ENCODE measurements at places on chromosomes 11 and 22. TPM values are rescaled to one million over a fixed set of nuclear protein-coding genes. Genes with fewer than 3 reads are reported as not detected.

IGF2 gene
- total RNA-seq, result 27.0 TPM

HBG2 gene
- total RNA-seq, result not detected

GRCh38 chr11:67354075-67355022 is 1.0 kb upstream of the POLD4 start:
- DNase-seq, result peak; percentile 61

DNHD1 gene
- 20.3 TPM for total RNA-seq

FGF4 gene
- not detected for total RNA-seq

CRACR2B gene
- total RNA-seq, result 2.3 TPM

- no peak for DNase-seq
Measured at GRCh38 chr11:86954269-86955110, 705 bp downstream of the FZD4 start.

GRCh38 chr11:75031224-75031753 is 42.6 kb downstream of the NEU3 start:
- DNase-seq, result no peak

DNA sequence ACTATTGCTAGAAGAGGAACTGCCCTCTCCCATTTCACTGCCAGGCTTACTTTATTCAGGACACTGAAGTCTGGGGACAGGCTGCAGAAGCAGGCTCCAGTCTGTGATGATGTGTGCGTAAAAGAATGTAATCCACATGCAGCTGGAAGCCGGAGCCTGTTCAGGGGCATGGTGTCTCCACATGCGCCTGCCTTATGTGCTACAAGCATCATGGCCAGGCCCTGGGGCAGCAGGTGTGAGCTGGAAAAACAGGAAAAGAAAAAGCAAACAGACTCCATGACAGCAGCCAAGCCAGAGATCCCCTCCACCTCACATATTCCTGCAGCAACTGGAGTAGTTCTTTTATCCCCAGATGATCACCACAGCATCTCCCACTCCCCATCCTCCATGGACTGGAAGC is 33.4 kb downstream of the ARFGAP2 start:
- DNase-seq, result no peak

DNA sequence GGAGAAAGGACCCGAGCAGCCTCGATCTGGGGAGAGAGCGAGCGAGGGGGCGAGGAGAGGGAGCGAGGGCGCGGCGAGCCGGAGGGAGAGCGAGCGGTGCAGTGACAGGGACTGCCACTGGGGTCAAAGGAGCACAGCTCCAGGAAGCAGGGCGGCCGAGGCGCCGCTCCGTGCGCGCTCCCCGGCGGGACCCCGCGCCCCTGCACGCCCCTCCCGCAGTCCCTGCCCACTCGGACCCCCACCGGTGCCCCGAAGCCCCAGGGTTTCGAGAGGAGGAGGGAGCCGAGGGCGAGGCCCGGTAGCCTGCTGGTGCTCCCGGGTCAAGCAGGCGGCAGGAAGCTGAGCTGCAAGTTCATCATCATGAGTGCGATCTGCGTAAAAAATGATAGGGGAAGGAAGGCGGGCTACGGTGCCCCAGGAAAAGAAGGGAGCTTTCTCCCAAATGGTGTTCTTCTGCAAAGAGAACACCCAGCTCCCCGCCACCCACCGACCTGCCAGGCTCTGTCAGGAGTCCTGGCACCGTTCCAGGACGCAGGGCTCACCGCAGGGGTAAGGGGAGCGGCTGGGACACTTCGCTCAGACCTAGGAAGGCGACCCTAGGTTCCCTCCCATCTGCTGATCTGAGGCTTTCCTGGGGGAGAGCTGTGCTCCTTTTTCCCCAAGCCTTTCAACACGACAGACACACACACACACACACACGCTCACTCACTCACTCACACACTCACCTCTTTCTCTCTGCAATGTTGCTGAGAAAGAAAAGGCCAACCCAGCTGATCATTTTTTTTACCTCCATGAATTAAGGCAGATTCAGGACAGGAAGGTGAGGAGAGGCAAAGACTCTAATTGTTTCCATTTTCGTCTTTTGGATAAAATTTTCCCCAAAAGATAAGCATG is at the start of gene MPPED2:
Gene MPPED2, minus strand, starts transcription at position 103 of the 894 bp plus-strand sequence. CDS start 5,980 bp downstream, outside the sequence.
- DNase-seq, result peak; percentile 9

- DNase-seq, result no peak
Measured at GRCh38 chr22:17106161-17106784, 14.9 kb downstream of the TMEM121B start.

DNA sequence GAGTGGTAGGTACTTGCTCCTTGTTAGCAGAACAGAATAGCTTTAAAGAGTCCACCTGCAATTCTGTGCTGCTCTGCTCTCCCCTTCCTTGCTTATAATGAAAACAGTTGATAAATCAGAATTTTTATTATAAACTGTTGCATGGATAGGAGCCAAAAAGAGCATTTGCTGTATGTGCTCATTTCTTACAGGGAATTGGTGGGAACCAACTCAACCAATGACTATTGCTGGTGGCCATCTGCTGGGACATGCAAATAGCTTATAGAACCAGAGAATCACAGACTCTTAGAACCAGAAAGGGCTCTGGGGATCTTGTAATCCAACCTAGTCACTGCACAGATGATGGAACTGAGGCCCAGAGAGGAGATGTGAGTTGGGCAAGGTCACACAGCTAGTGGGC is 43.1 kb upstream of the NECTIN1 start:
- no peak for DNase-seq

DNA sequence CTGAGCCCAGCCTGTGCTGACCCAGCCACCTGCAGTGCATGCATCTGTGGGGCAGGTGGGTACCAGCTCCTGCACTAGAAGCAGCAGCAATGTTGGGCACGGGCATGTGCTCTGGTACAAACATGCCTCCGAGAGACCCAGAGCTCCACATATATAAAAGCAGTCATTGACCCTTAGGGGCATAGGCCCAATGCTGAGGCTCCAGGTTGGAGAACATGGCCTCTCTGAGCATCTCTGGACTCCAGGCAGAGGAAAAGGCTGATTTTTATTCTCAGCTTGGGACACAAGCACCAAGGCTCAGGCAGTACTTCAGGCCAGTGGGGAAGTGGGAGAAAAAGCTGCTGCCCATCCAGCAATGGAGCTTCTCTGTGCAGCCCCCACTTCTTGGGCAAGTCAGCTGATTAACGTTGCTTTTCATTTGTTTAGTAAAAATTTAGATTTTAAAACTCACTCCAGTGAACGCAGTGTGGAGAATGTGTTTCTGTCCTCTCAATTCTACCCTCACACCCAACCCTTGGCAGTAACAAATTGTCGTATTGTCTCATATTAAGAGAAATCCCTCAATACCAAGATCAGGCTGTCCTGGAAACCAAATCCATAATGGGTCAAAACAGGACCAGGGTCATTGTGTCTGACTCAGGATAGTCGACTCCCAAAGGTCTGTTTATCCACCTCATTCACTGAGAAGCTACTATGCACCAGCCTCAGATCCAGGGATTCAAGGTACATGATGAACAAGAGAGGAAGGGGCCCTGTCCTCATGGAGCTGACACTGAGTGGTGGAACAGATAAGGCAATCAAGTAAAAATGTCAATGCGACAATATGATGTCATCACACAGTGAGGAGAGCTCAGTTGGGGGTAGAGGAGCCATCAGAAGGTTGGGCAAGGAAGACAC is 50.6 kb upstream of the TOP3B start:
- DNase-seq, result no peak

DNA sequence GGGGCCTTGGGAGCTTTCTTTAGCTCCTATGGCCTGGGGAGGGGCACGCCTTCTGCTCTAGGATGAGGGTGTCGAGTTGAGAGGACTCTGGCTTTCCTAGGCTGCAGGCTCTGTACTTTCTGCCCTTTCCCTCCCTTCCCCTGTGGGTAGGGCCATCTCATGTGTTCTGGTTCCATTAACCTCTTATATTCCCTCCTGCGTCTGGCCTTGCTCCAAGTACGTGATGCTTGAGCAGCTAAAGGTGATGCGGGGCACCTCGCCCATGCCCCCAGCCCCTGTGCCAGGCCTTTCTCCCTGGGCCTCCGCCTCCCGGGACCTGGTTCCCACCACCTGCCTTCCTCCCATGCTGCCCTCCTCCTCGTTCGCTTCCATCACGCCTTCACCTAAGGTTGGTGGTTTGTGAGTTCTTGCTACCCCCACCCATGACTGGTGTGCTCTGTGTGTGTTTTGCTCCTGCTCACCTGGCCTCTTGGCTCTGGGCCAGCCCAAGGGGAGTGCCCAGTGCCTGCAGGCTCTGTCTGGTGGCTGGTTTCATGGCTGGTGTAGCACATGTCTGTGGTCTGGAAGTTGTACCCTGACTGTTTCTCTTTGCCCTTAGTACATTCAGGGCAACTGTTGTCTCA is 34.1 kb downstream of the PHLDB1 start:
- no peak for DNase-seq

DNA sequence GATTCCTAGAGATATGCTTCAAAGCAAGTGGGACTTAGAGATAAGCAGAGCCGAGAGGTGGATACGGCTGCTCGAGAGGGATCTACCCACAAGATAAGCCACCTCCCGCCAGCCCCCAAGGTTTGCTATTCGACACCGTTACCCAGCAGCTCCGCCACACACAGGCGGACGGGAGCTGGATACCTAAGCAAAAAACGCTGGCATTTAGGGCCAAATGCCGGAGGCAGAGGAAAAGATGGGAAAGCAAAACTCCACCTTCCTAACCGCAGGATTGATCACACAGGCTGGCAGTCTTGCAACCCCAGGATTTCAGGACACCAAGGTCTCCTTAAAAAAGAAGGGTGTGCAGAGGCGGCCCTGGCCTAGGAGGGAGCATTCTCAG is 709 bp downstream of the FTH1 start:
- DNase-seq, result peak; percentile 44

DNA sequence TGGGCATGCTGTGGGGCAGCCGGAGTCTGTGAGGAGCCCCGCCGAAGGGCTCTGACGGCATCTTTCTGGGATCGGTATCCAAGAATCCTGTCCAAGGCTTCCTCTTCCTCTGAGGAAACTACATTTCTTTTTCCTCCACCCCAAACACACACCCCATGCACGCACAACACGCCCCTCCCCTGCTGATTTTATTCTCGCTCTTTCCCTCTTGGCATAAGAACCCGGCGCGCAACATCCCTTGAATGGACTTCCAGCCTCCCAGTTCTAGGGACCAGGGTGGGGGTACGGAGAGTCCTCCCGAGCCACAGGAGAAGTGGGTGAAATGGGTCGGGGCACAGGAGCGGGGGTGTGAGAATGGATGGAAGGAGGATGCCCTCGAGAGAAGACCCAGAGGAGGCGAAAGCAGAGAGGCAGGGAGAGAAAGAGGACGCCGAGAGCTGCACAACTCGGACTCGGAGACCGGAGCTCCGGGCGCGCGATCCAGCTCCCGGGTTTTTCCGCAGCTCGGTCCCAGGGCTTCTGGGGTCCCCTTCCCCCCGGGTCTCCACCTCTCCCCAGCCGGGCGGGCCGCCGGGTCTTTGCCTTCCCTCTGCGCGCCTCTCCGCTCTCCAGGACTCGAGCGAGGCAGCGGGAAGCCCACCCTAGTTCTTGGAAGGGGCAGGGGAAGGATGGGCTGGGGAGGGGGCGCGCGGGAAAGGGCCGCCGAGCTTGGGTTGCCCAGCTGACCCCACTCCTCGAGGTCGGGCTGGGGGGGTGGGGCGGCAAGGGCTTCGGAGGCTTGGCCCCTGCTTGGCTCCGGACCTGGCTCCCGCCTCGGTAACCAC is 1.5 kb upstream of the LARGE1 start:
- DNase-seq, result peak; percentile 29

DNA sequence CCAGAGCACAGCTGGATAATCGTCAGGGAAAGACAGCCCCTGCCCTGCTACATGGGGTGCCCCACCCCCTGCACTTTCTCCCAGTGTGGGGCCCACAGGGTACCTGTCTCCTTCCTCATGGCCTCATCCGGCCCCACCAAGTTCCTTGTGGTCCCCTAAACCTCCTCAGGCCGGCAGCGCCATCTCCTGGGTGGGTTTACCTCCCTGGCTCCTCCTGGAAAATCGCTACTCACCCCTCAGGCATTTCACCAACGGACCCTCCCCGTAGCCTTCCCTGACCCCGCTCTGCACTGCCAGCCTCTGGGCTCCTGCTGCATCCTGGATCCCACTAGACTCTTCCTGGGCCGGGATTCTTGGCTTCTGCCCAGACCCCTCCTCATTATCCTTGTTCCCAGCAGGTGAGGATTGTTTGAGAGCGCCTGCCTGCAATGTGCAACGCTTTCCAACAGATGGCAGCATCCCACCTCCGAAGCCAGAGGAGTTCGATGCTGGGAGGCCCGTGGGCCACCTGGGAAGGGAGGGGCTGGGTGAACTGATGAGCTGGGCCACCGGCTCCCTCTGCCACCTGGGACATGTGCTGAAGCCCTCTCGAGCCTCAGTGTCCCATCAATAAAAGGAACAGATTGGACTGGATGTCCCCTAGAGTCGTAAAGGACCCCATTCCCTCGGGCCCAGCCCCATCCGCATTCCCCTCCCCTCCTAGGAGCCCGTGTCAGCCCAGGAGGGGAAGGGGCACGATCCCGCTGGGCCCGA is 44.2 kb upstream of the TTLL12 start:
- peak; percentile 75 for DNase-seq
